ENCODE measurements at places on chromosomes 13 and 19.

- DNase-seq, result no peak
Measured at GRCh38 chr13:28820099-28821051, at the start of gene MTUS2. Gene MTUS2, plus strand, starts transcription at chr13:28820339.

- DNase-seq, result no peak
Measured at GRCh38 chr19:5693195-5694166, 3.4 kb downstream of the RPL36 start.

- no peak for DNase-seq
Measured at GRCh38 chr13:112959701-112960542, 9.1 kb upstream of the MCF2L start.

GRCh38 chr13:50634339-50634738 is 209.2 kb downstream of the DLEU7 start:
- DNase-seq, result no peak

DNA sequence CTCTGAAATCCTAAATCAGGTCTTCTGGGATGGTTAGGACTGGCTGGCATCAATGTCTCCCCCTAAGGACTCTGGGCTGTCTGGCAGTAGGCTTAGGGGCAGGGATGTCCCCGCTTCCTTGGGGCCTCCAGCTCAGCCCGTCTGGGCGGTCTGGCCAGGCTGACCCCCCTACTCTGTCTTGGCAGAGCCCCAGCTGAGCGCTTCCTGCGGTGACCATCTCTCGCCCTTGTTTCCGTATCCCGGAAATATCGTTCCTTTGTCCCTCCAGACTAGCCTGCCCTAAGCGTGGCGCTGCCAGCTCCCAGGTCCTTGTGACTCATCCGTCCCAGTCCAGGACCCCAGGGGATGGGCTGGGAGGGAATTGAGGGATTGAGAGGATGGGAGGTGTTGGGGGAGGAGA is 11.3 kb downstream of the GTPBP3 start:
- no peak for DNase-seq

GRCh38 chr13:89695343-89696257 is 1651.9 kb upstream of the MIR17HG start:
- no peak for DNase-seq

DNA sequence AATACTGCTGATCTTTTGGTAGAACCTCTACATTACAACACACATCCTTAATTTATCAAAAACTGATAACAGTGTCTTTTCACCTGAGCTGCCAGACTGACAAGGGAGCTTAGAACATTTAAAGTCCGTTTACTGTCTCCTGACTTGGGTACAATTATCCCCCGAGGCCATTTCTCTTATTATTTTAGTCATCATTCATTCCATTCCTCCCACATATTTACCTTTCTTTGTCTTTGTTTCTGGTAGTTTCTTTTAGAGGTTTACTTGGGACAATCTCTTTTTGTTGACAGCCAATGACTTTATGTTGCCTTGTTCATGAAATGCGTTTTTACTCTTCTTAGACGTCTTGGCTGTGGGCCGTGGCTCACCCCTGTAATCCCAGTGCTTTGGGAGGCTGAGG is 186.9 kb downstream of the PCCA start:
- no peak for DNase-seq

DNA sequence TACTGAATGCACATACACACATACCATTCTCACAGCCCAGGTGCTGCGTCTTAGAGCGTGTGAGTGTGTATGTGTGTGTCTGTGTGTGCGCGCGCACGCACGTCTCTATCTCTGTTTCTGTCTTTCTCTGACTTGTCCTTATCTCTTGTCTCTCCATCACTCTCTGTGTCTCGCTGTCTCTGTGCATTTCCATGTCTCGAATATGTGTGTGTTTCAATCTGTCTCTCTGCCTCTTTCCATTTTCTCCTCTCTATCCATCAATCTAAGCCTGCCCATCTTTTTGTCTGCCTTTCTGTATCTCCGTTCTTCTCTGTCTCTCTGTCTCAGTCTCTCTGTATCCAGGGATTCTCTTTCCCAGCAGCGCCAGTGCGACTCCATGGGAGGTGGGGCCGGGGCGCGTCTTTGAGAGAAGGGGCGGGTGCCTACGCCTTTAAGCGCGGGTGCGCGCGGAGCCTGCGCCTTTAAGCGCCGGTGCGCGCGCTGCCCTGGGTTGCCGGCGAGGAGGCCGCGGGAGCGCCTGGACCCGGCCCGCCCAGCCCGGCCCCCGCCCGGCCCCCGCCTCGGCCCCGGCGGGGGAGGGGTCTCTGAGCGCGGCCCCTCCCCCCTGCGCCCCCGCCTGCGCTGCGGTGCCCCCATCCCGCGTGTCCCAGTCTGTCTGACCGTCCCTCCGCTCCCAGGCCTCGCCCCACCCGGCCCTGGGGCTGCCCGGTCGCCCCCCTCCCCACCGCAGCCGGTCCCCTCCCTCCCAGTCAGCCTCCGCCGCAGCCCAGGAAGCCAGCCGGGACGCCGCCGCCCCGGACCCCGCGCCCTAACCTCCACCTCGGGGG is at the start of gene LRFN3:
LRFN3 (plus strand) TSS at position 464 of the 827 bp plus-strand sequence. CDS start 3,052 bp downstream, outside the sequence.
- DNase-seq, result no peak

DNA sequence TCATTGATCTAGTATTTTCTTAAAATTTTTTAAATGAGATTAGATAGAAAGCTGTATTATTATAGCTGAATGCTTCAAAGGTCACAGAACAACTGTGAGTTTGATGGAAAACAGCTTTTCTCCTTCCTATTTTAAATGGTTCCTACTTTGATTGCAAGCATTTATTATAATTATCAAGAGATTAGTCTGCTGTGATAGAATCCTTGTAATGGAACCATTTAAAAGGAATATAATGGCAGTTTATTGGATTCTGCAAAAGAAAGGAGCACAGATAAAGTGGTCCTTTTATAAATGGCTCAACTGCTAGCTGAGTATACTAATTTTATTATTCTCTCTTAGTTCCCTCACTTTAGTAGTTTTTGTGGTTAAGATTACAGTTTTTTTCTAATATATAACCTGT is 87.0 kb downstream of the MAB21L1 start:
- DNase-seq, result no peak

GRCh38 chr19:48943081-48943480 is 9.6 kb downstream of the DHDH start:
- DNase-seq, result no peak

- DNase-seq, result no peak
Measured at GRCh38 chr13:56314765-56315164, 826.0 kb upstream of the PRR20A start.

- no peak for DNase-seq
Measured at GRCh38 chr13:90680826-90681225, 666.7 kb upstream of the MIR17HG start.

GRCh38 chr13:48125794-48126228 is 30.9 kb upstream of the MED4 start:
- DNase-seq, result no peak

DNA sequence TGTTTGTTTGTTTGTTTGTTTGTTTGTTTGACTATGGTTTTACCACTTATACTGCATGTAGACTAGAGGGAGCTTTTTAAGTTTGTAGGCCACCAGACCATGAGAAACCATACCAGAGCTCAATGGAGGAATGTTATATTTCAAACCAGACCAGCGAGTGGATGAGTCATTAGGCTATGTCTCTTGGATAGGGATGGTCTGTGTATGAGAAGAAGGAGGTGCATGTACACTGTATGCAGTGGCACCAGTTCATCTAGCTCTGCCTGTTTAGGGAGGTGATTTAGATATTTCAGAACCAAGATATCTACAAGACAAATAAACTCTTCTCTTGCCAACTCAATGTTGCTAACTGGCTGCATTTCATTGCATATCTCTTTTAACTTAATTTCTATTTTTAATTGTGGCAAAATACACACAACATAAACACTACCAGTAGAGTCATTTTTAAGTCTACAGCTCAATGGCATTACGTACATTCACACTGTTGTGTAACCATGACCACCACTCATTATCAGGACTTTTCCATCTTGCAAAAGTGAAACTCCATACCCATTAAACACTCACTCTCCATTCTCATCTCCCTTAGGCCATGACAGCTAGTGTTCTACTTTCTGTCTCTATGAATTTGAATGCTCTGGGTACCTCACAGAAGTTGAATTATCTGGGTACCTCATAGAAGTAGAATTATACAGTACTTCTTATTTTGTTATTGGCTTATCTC is 29.2 kb downstream of the SYDE1 start:
- DNase-seq, result no peak

DNA sequence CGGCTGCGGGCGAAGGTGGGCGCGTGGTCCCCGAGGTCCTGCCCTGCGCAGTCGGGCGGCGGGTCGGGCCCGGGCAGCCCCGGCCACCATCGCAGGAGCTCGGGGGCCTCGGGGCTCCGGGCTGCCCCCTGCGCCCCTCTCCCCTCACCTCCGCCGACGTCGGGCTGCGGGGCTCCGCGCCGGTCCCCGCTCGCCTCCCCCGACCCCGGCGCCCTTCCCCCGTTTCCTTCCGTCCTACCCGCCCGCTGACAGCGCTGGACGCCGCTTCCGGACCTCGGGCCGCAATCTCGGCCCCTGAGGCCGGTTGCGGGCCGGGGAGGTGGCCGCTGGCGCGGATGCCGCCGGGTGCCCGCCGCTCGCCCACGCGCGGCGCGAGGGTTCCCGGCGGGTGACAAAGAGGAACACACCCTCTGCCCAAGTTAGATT is 720 bp downstream of the FARP1 start:
- DNase-seq, result no peak

DNA sequence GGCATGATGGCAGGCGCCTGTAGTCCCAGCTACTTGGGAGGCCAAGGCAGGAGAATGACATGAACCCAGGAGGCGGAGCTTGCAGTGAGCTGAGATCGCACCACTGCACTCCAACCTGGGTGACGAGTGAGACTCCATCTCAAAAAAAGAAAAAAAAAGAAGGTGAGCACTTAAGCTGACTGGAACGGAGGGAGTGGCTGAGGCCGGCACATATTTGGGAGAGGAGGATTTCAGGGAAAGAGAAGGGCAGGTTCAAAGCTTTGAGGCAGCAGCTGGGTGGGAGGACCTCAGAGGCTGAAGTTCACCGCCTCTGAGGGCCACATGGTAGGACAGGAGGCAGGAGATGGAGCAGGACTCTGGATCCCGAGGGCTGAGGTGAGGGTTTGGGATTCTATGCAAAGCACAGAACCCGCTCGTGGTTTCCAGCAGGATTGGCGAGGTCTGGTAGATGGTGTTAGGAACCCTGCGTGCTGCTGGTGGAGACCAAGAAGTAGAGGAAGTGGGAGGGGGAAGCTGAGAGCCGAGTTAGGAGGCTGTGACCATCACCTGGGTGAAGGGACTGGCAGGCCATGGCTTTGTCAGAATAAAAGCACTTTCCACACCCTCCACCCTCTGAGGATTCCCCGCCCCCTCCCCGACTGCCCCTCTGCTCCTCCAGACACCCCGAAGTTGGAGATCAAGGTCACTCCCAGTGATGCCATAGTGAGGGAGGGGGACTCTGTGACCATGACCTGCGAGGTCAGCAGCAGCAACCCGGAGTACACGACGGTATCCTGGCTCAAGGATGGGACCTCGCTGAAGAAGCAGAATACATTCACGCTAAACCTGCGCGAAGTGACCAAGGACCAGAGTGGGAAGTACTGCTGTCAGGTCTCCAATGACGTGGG is 8.4 kb downstream of the CD22 start:
- no peak for DNase-seq

GRCh38 chr13:99425485-99426341 is 75.6 kb upstream of the TM9SF2 start:
- no peak for DNase-seq

DNA sequence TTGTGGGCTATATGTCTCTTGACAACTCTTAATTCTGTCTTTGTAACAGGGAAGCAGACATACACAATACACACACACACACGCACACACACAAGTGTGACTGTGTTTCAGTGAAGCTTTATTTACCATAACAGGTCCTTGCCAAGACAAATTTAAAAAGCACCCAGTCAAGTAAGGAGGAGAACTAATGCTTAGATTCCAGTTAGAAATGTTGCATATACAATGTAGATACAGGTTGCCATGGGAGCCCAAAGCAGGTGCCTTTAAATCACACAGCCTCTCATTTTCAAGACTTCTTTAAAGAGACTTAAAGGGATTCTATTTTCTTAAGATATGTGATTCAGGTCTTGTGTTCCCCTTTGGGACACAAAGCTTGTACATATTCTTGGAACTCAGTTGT is 1551.9 kb downstream of the EFNB2 start:
- DNase-seq, result no peak

DNA sequence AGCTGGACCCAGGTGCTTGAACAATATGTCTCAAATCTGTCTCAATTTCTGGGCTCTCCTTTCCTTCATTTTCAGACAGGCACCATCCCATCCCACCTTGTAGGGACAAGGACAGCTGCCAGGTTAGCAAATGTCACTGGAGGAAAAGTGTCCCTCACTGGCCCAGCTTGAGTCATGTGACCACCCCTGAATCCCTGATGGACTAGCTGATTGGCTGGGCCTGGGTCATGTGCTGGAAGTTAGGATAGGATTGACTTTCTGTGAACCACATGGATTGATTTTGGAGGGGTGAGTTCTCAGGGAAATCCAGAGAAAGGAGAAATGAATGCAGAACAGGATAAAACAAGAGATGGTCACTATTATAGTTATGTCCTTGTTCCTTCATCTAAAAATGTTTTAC is 28.2 kb upstream of the FXYD3 start:
- DNase-seq, result no peak

- DNase-seq, result no peak
Measured at GRCh38 chr13:101835920-101836319, 383.4 kb downstream of the ITGBL1 start.

- DNase-seq, result no peak
Measured at GRCh38 chr13:39516096-39516495, 86.9 kb downstream of the LHFPL6 start.

- DNase-seq, result no peak
Measured at GRCh38 chr13:93951108-93951507, 528.4 kb downstream of the DCT start.

- DNase-seq, result no peak
Measured at GRCh38 chr19:11745869-11746268, 7.1 kb upstream of the ZNF823 start.

GRCh38 chr19:15897738-15898276 is at the start of gene CYP4F2:
Gene CYP4F2, minus strand, starts transcription at chr19:15898074. Its CDS starts 463 bp downstream, at chr19:15897611.
- DNase-seq, result no peak

DNA sequence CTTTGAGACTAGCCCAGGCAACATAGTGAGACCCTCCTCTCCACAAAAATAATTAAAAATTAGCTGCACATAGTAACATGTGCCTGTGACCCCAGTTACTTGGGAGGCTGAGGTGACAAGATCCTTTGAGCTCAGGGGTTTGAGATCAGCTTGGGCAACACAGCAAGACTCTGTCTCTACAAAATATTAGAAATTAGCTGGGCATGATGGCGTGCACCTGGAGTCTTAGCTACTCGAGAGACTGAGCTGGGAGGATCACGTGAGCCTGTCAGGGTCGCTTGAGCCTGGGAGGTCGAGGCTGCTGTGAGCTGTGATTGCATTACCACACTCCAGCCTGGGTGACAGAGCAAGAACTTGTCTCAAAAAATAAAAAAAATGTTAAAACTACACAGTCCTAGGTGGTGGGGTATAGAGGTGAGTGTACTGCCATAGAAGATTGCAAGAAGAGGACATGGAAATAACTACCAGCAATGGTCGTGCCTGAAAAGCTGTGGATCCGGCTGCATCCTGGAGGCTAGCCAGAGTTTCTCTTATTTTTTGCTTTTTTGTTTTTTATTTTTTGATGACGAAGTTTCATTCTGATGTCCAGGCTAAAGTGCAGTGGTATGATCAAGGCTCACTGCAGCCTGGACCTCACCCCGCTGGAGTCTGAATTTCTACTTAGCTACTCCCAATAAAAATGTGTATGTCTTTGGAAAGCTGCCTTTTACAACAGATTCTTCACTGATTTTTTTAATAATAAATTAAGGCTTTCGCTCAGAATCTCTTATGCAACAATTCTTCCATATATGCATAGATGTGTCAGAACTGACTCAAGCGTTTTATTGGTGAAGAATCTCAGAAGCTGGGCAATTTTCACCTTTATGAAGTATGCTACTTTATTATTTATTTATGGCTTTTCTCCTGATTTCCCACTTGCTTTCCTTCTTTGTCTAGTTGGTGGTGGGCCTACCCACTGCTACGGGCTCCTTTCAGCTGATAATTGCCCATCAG is 393.8 kb downstream of the TSHZ3 start:
- DNase-seq, result no peak

Data from activated naive CD8-positive, alpha-beta T cell treated with anti-CD3 and anti-CD28 coated beads, Interleukin-2, amount 50 U/mL, for 16 hours (primary cell).